D721Med (cell line): ENCODE measurements at places on chromosomes 4 and X.

GRCh38 chr4:111781611-111782010 is 363.6 kb upstream of the FAM241A start:
- DNase-seq: no peak

GRCh38 chr4:2441393-2442174 is 22.8 kb downstream of the CFAP99 start:
- DNase-seq: peak; percentile 93

- no peak for DNase-seq
Measured at GRCh38 chr4:26820346-26820745, 40.3 kb upstream of the STIM2 start.

- no peak for DNase-seq
Measured at GRCh38 chr4:177986236-177986635, 544.0 kb upstream of the AGA start.

DNA sequence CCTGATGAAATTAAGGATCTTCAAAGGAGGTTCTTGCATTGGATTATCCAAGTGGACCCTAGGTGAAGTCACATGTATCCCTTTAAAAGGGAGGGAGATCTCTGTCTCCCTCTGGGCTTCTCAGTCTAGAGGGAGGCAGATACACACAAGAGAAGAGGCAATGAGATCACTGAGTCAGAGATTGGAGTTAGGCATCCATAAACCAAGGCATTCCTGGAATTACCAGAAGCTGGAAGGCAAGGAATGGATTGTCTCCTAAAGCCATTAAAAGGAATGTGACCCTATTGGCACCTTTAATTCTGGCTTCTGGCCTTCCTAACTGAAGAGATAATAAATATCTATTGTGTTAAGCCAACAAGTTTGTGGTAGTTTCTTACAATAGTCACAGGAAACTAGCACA is 383.2 kb downstream of the PACRGL start:
- DNase-seq: no peak
